ENCODE measurements at places on chromosomes 6 and 20. TPM values are rescaled to one million over a fixed set of nuclear protein-coding genes. Genes with fewer than 3 reads are reported as not detected.
A peak's percentile ranks its signal among the peaks of the same experiment; 100 is the strongest.

DNA sequence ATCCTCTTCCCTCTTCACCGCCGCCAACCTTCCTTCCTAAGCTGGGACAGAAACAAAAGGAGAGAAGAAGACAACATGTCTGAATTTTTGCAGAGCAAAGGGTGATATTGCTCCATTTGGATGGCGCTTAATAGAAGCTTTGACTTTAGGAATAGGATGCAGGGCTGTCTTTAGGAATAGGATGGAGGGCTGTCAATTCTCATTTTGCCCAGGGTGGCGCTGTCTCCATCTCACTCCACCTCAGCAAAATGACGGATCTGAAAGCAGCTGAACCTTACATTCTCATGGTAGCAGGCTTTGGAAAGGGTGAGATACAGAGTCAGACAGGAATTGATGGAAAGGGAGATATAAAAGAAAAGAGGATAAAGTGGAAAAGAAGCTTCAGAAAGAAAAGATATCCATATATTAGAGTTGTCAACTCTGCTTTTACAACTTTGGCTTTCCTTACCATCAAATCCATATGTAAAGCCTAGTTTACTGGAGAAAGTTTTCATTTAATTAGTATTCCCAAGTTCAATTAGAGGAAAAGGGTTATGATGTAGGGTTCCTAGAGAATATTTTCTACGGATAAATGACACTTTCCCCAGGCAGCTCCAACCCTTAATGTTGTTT, 2.4 kb downstream of the MTCL3 start:
- DNase-seq: no peak

DNA sequence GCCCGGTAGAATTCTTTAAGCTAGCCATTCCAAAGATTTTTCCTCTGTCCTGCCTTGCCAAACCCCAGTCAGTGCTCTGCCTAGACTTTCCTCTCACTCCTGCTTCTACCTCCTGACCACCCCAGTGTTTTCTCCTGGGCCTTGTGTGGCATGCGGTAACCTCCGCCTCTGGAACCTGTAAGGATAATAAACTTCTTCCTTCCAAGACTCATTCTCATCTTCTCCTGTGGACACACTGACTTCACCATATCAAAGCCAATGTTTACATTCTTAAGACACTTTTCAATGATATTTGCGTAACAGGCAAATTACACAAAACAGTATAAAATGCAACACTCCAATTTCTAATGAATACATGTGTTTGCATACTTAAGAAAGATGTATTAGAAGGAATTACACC, 354.6 kb downstream of the RNF144B start:
- DNase-seq: no peak

DNA sequence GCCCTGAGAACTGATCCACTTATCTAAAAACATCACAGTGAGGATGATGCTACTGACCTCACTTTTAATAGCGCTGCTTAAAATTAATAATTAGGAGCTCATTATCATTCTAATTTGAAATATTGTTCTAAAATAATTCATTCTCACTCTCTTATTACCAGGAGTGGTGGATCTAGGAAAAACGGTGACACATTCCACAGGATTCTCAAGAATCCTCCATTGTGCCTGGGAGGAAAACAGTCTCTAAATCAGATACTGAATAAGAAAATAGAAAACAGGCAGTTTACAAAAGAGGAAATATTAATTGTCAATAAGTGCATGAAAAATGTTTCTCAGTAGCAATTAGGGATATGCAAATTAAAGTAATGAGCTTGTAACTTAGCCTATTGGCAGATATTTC, 187.4 kb downstream of the TENT5A start:
- DNase-seq: no peak

DNA sequence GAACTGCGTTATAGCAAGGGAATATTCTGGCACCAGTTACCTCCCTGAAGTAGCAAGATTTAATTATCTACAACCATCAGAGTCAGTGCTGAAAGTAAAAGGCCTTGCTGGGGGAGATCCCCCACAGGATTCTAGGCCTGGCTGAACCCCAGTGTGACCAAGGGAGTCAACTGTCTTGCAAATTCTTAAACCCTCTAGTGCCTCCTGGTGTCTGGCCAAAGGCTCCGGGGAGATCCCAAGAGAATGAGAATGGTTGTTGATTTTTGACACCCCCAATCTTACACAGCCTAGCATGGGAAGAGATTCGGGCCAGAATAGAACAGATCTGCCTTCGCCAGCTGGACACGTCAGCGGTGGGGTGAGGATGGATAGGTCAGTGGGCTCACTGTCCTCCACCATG, 179.4 kb downstream of the ERMARD start:
- DNase-seq: no peak

DNA sequence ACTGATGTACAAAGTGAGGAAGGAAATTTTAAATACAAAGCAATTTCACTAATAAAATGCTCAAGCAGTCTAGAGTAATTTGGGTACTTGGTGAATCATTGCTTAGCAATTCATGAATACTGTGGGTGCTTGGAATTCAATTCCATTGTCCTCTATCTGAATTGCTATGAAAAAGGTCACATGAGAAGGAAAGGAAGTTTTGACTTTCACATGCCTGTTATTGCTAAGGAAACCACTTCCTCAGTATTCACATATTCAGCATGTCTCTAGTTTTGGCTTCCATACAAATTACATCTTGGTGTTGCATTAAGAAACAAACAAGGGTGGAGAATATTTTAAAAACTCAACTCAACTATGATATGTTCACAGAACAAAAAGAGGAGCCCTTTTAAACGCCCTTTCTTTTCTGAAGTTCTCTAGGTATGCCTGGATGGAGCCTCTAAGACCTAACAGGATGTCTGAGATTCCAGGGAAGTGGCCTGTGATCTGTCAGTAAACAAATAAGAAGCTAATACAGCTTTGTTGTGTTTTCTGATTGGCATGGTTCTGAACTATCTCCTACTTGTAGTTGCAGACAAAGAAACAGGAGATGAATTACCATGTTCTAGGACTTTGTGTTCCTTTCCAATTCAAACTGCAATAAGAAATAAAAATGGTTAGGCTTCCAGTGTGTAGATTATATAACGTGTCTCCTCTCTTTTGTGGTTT, 190.4 kb downstream of the OGFRL1 start:
- DNase-seq: peak; percentile 11

DNA sequence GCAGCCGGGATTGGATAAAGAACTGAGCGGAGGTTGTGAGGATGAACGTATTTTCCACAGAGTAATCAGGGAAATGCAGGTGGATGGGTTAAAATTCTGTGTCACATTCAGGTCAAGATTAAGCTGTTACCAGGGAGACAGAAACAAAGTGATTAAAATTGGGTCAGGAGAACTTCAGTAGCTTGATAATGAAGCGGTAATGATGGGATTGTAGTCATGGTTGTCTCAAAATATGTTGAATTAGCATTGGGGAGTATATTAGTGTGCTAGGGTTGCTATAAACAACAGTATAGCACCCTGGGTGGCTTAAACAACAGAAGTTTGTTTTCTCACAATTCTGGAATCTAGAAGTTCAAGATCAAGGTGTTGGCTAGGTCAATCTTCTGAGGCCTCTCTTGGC, 155.5 kb downstream of the GJA1 start:
- DNase-seq: no peak

GRCh38 chr6:111573892-111574797, 31.5 kb downstream of the TRAF3IP2 start:
- DNase-seq: peak; percentile 75

- no peak for DNase-seq
Observed at GRCh38 chr6:324116-324728, 31.9 kb downstream of the DUSP22 start.

- no peak for DNase-seq
Observed at GRCh38 chr6:159093609-159094443, 49.0 kb upstream of the TAGAP start.

DNA sequence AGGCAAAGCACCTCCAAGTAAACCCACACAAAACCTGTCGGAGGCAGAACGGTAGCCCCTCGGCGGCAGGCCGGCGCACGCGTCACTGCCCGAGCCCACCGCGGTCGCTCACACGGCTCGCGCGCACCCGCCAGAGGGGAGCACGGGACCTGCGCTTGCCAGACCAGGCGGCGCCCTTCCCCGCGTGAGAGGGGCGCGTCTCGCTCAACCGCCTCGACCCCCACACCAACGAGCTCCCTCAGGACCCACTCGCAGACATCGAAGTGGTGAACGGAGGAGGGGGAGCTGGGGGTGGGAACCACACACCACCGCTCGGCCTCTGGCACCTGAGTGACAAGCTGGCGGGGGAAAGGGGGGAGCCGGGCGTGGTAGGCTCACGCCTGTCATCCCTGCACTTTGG, 1513.4 kb upstream of the DEFB115 start:
- DNase-seq: no peak

DNA sequence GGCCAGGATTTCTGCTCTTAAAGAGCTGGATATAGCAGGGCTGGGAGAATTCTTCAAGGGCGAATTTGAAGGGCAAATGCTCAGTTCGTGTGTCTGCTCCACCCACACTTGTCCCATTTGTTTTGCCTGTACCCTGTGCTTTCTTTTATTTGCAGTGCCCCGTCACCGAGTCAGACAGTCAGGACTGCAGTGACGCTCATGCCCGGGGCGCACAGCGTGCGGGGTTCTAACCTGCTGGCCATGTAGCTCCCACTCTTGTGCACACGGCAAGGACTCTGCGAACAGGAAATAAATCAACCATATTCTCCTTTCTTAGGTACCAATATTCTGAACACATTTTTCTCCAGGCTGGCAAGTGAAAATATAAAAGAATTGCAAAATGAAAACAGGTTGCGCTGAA, 17.7 kb downstream of the LYRM4 start:
- DNase-seq: no peak

GRCh38 chr6:133896344-133896721, 7.4 kb downstream of the TCF21 start:
- DNase-seq: no peak

DNA sequence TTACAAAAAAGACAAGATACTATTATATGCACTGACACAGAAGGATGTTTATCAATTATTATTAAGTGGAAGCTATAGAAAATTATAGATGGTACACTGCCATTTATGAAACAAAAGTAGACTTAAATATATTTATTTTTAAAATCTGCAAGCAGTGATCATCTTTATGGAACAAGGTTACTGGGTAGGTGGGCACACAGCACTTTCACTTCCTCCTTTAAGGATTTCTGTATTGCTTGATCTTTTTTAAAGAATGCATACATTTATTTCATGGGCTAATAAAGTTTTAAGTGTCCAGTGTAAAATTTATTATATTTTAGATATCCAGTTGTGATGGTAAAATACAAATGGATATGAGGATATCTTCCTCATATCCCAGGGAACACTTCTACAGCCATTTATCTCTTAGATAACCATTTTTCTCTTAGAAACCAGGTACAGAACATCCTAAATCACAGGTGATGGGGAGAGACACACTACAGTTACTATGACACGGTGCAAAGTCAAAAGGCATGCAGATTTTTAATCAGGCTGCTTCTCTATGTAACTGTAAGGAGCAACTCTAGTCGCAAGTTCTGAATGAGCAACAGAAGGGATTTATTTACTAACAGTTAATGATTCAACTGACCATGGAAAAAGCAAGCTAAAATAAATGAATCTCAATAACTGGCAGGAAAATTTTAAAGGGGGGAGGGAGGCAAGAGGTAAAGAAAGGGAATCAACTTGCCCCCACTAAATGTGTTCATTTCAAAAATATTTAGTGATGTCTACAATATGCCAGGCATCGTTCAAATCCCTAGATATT, 2.2 kb downstream of the FBXL4 start:
- no peak for DNase-seq

- no peak for DNase-seq
Observed at GRCh38 chr20:57400231-57400701, 9.1 kb downstream of the RBM38 start.

- no peak for DNase-seq
Observed at GRCh38 chr6:149750136-149750609, 632 bp downstream of the PCMT1 start.

DNA sequence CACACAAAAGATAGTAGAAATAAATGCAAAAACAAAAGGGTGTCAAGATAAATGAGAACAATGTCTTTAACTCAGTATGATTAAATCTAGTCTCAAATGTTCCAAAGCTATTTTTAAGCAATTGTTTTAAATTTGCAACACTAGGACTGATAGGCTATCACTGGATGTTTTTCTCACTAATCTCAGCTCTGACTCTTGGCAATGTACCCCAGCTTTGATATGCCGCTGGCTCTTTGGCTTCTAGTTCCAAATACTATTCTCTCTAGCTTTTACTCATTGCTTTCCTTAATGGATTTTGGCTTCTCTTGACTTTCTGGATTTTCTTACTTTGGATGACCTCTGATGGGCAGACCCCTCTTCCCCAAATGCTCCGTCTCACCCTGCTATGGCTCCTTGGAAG, 116.0 kb upstream of the SLC35B3 start:
- no peak for DNase-seq

DNA sequence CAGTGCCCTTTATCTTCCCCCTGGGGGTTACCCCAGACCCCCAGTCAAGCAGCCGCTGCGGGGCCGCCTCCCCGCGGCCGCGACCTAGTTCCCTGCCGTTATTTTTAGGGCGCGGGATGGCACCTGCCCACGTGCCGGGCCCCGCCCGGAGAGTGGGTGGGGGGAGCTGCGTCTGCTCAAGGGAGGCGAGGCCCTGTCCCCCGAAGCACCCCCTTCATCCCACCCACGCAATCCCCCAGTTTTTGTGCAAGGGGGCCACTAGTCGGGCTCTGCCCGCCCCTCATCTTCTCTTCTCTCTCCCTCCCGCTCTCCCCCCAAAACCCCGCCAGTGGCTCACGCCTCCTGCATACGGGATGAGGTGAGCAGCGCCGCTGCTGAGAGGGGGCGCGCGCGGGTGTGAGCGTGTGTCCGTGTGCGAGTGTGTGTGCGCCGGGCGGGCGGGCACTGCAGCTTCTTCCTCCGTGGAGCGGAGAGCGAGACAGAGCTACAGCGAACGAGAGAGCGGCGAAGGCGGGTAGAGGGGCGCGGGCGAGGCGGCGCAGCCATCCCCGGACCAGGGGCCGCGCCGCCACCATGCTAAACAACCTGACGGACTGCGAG, at the start of gene SLC12A5:
Gene SLC12A5 (plus strand): TSS at position 444 of the 600 bp plus-strand sequence. CDS start 130 bp downstream, at position 574.
- no peak for DNase-seq

- DNase-seq: no peak
Observed at GRCh38 chr20:50358971-50359370, 151.2 kb upstream of the PTPN1 start.

DNA sequence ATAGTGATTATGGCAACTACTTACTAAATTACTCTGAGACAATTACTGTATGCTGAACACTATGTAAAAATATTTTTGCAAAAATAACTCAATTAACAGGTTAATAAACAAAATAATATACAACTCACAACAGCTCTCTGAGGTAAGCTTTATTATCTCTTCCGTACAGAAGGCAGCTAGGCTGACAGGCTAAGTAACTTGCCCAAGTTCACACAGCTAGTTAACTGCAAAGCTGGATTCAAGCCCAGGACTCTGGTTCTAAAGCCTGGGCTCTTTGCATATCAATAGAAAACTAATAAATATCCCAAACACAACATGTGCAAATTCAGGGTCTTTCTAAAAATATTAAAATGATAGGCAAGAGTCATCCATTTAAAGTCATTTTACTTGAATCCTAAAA, 169.5 kb upstream of the BEND3 start:
- no peak for DNase-seq

CST2 gene
- polyA plus RNA-seq: not detected

SIRPA gene
- polyA plus RNA-seq: 29.2 TPM

C20orf144 gene
- polyA plus RNA-seq: 0.19 TPM

BPIFB2 gene
- not detected for polyA plus RNA-seq

SPEF1 gene
- polyA plus RNA-seq: 0.11 TPM
